ENCODE measurements at places on chromosomes 2 and 18.

- DNase-seq: peak; percentile 33
Measured at GRCh38 chr2:149703281-149703680, 115.7 kb upstream of the MMADHC start.

GRCh38 chr2:124153713-124154112 lies 128.6 kb downstream of the CNTNAP5 start:
- no peak for DNase-seq

DNA sequence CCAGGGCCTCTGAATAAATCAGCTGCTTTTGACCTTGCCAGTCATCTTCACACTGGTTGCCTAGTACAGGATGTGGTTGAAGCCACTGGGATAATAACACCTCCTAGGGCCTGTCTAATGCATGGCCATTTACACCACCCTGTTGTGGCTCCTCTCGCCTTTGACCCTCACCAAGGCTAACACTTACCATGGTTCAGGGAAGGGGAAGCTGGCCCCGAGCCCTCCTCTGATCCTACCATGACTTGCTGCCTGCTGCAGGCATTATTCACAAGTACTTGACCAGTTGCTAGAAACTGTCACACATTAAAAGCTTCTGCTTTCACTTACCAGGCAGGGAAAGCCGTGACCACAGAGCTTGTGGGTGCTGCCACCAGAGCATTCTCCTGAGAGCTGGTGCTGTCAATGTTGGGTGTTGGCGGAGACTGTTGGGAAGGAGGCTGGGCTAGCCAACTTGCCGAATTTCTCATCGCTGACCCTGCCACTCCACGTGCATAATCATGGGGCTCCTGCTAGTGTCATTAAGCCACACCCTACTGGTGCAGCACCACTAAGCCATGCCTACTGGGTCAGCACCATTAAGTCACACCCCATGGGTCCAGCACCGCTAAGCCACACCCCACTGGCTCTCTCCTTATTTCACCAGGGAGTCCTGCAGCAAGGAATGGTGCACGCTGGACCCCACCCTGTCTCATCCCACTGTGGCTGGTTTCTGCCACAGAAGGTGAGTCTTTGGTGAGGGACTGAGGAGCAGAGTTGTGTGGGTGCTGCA lies 47.0 kb upstream of the TTC39C start:
- no peak for DNase-seq

GRCh38 chr18:66264130-66264529 lies 339.8 kb downstream of the CDH19 start:
- peak; percentile 2 for DNase-seq

GRCh38 chr2:188422726-188423125 lies 131.1 kb downstream of the GULP1 start:
- DNase-seq: no peak

DNA sequence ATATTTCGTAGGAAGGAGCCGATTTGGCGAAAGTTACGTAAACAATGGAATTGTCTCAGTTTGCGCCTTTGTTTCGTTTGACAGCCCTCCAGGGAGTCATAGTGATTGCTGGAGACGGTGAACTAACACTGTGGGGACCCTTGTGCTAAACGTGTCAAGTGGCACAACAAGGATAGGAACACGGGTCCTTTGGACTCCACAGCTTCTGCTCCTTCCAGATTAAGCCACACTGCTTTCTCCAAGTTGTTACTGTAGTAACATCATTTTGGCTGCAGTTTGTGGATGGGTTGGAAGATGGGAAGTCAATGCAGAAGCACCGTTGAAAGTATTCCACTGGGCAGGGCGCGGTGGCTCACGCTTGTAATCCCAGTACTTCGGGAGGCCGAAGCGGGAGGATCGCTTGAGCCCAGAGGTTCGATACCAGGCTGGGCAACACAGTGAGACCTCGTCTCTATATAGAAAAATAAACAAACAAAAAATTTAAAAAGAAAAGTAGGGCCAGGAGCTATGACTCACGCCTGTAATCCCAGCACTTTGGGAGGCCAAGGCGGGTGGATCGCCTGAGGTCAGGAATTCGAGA lies 636 bp upstream of the IMMT start:
- DNase-seq: no peak

- peak; percentile 21 for DNase-seq
Measured at GRCh38 chr18:32333781-32334180, 136.9 kb downstream of the GAREM1 start.

DNA sequence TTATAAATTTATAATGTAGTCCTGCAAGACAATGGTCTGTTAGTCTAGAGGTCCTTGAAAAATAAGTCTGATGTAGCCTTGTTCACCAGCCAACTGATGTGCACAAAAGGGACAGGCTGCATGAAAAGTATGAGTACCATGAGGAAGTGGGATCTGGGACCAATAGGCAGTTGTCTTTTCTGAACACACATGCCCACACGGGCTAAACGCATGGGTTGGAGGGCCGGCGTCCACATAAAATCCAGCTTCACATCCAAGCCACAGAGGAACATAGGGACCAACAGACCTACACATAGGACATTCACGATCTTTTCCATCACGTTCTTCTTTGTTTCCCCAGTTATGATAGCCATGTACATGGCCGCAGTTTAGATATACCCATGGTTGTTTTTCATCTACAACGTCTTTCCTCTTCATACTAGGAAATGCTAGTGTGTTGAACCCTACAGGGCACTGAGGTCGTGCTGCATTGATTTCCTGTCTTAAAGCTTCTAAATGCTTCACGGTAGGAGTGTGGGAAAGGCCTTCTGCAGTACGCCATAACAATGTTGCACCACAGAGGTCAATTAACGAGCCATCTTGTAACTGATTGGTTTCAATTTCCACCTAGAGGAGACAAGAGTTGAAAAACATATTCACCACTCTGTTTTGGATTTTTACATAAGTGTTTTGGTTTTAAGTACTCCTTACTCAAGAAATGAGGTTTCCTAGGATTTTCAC lies 49.4 kb downstream of the PELI1 start:
- DNase-seq: no peak

GRCh38 chr2:160075171-160075570 lies 12.8 kb upstream of the PLA2R1 start:
- DNase-seq: peak; percentile 91

GRCh38 chr18:22108674-22109073 lies 60.7 kb upstream of the GATA6 start:
- peak; percentile 17 for DNase-seq

DNA sequence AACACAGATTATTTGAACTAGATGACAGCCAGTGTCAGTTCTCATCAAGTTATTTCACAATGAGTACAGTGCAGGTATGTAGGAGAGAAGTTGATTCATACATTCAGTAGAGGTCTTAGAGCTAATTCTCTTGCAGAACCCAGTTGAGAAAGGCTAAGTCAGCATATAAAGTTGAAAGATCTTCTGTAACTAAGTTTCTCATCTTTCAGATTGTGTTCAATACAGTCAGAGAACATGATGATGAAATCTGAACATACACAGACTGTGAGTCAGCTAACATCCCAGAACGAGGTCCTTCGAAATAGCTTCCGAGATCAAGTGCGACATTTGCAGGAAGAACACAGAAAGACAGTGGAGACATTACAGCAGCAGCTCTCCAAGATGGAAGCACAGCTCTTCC lies 41.9 kb upstream of the LIMS1 start:
- DNase-seq: peak; percentile 95

DNA sequence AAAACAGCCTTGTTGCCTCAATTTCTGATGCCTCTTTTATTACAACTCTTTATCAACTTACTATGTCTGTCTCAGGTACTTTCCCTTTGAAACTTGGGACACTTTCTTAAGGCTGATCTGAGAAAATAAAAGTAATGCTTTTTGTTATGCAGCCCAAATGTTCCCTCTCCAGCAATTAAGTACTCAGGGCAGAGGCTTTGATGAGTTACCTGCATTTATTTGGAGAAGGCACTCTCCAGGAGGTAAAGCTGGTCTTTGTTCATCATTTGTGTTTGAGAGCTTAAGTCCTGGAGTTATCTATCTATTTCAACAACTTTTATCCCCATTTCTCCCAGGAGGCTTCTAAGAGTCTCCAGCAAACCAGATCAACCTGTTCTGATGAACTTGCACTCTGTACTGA lies 259.2 kb downstream of the ASXL3 start:
- DNase-seq: peak; percentile 5

DNA sequence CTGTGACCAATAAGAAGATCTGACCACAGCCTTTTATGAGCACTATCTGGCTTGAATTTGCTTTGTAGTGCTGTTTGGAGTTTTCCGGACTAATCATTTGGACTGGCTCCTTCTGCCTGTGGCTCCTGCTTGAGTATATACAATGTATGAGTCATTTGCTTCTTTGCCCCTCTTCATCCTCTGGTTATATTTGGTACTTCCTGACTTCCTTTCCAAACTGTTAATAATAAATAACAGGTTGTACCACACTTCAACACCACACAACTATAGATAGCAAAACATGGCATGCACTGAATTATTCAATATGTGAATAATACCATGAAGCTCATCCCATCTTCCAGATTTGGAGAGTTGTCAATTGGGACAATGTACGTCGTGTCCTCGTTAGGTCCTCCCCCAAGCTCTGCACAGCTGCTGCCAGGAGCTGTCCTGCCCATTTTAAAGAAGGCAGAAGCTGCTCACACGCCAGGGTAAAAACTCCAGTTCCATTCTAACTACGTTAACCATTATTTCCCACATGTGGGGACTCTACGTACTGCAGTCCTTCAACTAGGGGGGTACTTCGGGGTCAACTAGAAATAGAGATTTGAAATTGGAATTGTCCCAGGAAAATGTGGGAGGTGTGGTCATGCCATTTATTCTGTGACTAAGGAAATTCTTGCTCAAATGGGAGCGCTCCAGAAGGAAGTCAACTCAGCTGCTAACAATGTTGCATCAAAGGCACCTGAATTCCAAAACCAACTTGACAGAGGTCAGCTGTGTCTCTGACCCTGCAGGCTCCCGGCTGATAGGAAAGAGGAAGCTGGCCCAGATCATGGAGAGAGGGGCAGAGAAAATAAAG lies 38.1 kb downstream of the ST8SIA5 start:
- DNase-seq: no peak

All from epithelial cell of esophagus (primary cell).